ENCODE measurements at places on chromosomes 5 and 9.

GRCh38 chr9:95907794-95908193, 32.3 kb downstream of the ERCC6L2 start:
- no peak for DNase-seq

GRCh38 chr5:96668725-96669124, 6.5 kb downstream of the CAST start:
- no peak for DNase-seq

GRCh38 chr9:127633216-127633862, 21.3 kb downstream of the STXBP1 start:
- DNase-seq = no peak

GRCh38 chr9:114583371-114584155, 4.0 kb upstream of the ATP6V1G1 start:
- DNase-seq = no peak

DNA sequence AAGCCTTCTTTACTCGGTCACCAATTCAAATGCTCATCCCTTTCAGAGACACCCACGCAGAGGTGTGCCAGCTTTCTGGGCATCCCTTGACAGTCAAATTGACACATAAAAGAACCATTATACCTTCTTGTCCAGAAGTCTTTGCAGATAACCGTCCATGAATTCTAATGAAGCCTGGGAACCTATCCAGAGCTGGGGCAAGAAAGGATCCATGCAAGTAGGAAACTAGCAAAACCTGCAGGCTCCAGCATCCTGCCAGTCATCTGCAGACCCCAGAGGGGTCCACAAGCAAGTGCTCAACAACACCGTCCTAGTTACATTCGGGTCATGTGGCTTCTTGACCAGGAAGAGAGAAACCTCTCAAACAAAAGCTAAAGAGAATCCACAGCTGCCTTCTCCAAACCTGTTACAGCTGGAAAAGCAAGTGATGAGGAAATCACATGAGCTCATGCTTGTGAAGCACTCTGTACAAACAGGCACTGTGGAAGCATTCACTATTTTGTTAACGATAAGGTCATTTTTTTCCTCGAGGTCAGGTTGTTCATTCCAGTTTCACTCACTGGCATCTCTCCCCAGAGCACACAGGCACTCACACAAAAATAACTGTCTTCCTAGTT, 80.2 kb upstream of the DMRT1 start:
- DNase-seq = no peak

DNA sequence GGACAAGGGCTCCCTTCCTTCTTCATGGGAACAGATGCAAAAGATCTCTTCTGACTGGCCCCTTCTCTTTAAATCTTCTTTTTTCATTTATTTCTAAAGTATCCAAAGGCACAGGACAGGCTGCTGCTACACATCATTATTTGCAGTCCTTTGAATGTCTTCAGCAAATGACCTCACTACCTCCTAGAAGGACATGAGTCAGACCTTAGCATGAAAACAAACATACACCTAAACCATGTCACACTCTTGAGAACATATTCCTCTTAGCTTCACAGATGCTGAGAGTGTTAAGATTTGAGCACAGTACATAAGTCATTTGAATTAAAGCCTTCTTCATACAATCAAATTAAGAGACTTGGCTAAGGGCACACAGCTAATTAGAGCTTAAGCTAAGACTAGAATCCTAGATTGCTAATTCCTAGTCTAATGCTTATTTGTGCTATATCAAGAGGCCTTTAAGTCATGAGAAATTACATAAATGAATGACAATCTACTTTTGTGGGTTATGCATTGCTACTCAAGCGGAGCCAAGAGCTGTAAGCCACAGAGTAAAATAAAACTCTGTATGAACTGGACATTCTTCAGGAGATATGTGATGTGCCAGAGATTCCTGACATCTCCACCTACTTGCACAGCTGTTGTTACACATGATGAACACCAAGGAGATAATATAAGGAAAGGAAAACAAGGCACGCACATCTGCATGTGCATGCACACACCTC, 109.1 kb upstream of the PTGER4 start:
- no peak for DNase-seq

DNA sequence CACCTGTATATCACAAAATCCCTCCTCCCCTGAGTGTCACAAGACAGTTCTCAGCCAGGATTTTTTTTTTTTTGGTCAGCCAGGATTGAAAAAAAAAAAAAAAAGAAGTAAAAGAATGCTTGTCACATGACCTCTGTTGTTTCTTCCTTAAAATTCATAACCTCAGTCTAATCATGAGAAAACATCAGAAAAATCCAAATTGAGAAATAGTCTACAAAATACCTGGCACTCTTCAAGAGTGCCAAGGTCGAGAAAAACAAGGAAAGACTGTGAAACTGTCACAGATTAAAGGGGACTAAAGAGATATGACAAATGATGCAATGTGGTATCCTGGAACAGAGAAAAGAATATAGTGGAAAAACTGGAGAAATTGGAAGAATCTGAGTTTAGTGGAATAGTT, 58.5 kb upstream of the SUB1 start:
- DNase-seq = no peak

GRCh38 chr9:124574534-124575375, 67.6 kb upstream of the NR5A1 start:
- no peak for DNase-seq

DNA sequence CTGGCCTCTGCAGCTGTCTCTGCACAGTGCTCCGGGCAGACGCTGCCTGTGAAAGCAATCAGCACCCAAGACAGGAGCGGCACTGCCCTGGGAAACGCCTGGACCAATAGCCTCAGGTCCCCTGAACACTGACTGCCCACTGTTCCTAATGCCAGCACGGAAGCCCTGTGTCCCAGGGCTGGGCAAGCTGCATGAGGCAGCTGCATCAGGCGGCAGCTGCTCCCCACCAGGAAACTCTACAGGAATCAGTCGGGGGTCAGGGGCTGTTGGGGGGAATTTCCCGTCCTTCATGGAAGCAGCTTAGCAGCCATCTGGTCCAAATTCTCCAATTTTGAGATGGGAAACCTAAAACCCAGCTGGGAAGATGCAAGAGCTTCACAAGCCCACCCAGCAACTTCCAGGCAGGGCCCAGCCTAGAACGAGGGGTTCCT, 118.6 kb downstream of the VAV2 start:
- DNase-seq = no peak

DNA sequence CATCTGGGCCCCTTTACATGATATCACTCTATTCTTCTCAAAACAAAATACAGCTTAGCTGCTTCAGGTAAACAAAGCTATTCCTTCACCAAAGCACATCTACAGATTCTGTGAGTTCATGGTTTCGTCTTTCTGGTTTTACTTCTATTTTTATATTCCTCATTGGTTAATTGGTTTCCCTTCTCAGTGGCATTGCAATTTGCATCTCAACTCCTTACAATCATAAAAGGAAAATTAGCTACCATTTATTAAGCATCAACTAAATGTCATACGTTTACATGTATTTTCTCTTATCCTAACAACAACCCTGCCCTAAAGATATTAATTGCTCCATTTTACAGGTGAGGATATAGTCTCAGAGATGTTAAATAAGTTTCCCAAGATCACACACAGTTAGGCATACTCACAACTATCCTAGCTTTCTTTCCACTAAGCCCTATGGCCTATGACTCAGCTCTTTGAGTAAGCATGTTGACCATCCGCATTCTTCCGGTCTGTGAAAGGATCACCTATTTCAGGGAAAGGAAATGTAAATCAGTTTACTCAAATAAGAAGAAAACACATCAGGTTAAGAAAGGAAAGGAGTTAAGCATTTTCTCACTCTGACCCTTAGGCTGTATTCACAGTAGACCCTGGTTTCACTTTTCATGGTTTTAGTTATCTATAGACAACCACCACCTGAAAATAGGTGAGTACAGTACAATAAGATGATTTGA, 146.1 kb downstream of the CAAP1 start:
- DNase-seq = no peak

- DNase-seq = no peak
Measured at GRCh38 chr9:7368410-7369292, 430.9 kb downstream of the DMAC1 start.

- no peak for DNase-seq
Measured at GRCh38 chr5:28542987-28543386, 1504.6 kb upstream of the CDH9 start.

GRCh38 chr9:90860826-90861225, 59.2 kb downstream of the SYK start:
- DNase-seq = no peak

DNA sequence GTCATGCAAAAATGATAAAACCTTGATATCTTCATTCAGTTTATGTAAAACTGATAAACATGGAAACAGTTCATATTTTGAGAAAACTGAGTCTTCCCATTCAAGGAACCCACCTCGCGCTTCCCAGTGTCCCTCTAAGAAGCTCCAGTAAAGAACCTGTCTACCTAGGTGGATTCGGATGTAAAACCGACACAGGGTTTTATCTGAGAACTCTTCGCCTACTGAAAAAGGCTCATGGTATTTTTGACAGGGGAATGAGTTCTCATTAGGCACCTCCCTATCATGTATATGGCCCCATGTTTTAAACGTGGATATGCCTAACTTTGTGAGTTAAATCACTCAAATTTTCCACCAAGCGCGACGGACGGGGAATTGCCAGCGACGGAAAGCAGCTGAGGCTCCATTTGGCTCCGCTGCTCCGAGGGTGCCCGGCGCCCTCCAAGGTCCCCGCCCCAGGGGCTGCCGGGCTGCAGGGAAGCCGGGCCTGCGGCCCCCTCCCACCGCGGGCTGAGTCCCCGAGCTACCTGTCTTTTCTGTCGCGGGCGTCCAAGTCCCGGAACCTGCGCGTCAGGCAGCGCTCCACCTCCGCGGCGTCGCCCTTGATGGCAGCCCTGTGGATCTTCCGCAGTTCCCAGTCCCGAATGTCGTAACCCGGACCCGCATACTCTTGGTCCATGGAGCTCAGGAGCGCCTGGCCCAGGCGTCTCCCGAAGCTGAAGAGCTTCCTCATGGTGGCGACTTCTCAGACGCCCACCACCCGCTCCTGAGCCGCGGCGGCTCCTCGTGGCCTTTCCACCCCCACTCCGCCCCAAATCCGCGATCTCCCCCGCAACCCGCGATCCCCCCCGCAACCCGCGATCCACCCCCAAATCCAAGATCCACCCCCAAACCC, 594 bp downstream of the ANKRD18A start:
- DNase-seq = no peak

- no peak for DNase-seq
Measured at GRCh38 chr5:159100782-159101646, 1.3 kb upstream of the EBF1 start.

DNA sequence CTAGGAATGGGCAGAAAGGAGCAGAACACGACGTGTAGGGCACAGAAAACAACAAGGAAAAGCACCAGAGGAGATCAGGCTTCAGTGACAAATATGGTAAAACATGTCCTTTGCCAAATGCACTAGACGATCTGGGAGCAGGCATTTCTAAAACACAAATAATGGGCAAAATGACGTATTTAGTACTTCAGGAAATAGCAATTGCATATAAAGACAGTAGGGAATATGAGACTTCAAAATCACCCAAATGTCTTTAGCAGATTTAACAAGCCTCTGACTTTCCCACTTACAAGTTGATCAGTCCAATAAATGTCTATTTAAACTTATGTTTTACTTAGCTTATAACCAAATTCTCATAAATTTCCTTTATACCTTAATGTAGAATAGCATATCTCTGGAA, 969.6 kb upstream of the C9orf72 start:
- DNase-seq = no peak

GRCh38 chr9:8867148-8867547, 1067.6 kb upstream of the DMAC1 start:
- DNase-seq = no peak

GRCh38 chr5:172686539-172687390, 45.7 kb downstream of the NEURL1B start:
- DNase-seq = no peak

DNA sequence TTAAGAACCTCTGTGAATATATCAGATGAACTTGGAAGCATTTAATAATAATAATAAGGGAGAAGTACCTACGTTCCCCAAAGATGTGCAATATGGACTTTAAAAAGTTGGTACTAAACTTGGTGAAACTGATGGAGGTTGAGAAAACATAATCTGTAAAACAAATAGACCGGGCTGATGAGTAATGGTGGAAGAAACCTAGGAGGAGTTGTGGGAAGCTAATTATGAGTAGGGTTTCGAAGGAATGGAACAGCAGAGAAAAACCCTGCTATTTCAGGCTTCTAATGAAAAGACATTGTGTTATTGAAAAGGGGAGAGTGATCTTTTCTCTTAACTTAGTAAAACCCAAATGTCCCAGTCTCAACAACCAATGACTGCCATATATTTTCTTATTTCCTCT, 229.3 kb downstream of the PCSK1 start:
- no peak for DNase-seq

DNA sequence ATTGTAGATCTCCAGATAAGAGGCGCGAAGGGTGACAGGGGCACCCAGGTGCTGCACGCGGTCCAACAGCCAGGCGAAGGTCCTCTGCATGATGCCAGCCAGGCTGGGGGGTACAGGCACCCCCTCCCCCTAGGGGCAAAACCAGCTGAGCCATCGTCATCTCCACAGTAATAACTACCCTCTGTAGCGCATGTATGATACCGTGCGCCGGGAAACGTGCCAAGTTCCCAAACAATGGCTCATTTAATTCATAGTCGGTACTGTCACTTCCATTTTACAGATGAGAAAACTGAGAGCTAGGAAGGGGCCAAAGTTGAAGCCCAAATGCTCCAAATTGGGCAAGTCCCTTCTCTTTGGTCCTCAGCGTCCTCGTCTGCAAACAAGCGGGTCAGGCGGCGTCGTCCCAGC, 1.5 kb downstream of the KIF12 start:
- peak; percentile 38 for DNase-seq

DNA sequence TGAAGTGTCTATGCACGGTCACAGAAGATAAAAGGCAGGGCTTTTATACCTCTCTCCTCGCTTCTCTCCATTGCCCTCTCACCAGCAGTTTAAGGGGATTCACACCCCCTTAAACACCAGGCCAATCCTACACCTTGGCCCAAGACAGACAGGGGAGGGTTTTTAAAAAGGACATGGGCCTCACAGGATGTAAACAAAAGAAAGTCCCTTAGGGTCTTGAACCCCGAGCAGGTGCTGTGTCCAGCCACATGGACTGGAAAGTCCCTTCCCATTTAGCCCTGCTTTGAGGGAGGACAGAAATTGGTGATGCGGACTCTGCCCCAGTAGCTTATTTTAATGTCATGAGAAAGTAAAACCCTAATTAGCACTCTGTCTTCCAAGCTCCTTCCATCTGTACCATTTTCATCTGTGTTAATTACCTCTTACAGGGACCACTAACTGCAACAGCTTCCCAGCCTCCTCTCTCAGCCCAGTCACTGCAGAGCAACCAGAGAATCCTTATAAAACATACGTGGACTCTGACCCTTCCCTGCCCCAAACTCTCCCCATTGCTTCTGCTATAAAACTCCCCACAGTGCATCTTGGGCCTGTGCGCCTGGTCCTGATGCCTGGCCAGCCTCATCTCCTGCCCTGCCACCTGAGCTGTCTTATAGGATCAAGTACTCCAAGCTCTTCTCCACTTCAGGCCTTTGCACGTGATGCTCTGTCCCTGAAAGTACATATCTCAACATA, 16.7 kb downstream of the WHRN start:
- no peak for DNase-seq
